ENCODE measurements at places on chromosomes 6 and 20.

DNA sequence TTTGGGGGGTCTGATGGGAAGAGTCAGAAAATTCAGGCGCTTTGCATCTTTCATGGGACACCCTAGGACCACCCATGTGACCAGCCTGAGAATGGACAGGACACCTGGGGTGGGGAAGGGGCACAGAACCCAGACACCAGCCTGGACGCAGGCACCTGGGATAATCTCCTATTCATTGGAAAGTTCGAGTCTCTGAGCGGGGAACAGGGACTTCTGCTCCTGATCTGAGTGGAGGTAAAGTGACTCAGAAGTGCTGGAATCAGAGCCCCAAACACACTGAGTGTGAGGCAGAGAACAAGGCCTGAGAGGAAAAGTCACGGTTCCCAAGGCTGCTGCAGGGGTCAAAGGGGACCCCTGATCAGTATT, 1.4 kb downstream of the HLA-B start:
- no peak for DNase-seq

DNA sequence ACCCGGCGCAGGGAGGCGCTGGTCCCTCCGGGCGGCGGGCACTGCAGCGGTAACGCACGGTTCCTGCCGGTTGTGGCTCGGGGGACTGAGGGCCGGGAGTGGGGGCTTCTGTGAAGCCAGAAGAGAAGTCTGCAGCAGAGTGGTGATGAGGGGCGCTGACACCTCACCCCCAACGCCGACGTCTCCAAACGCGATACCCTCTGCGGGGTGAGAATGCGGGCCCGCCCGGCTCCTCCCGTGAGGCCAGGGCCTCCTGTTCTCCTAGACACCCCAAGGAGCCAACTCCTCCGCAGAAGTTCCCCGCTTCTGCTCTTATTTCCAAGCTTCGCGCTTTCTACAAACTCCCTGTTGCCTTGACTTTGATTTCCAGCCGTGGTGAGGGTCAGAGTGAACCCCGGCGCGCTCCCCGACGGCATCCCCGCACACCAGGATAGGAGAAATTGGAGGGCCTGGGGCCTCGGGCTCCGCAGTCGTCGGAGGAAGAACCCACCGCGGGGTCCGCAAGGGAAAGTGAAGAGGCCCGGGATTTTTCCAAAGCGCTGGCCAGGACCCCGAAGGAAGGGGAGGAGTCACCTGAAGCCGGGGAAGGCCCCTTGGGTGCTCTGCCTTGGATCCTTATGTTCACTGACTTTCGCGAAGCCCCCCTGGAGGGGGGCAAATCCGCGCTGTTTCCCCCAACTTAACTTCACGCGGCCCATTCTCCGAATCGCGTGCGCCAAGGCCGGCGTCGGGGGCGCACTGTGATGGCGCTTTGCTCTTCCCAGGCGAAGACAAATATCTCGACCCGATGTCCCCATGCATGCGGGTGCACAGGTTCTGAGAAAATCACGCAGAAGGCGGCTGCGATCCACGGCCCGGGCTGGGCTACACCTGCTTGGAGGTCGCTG, 3.1 kb upstream of the INSM1 start:
- DNase-seq: no peak

- DNase-seq: no peak
Observed at GRCh38 chr6:25169553-25169952, 109.6 kb upstream of the CARMIL1 start.

GRCh38 chr6:99614430-99615186, 8.0 kb downstream of the PRDM13 start:
- DNase-seq: peak; percentile 27

- no peak for DNase-seq
Observed at GRCh38 chr20:19361790-19362189, 149.3 kb downstream of the SLC24A3 start.

GRCh38 chr20:48864738-48865318, 37.0 kb upstream of the PREX1 start:
- no peak for DNase-seq

GRCh38 chr6:159169193-159169555, at the start of gene FNDC1:
TSS of gene FNDC1 (plus strand) at chr6:159169400. CDS start at chr6:159169597, 197 bp downstream.
- DNase-seq: no peak

- no peak for DNase-seq
Observed at GRCh38 chr6:136763255-136763654, 29.0 kb downstream of the MAP3K5 start.

DNA sequence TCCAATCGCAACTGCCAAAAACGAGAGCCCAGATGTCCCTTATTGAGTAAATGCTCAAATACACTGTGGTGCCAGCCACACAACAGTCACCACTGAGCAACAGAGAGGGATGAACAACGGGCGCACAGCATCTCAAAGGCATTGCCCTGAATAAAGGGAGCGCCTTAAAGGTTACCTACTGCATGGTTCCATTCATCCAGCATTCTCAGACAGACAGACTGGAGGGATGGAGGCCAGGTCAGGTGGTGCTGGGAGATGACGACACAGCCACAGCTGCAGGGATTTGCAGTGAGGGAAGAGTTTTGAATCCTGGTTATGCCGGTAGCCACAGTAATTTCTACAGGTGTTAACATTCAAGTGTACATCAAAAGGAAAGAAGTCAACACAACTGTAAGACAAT, 615.5 kb upstream of the AGPAT4 start:
- DNase-seq: no peak

DNA sequence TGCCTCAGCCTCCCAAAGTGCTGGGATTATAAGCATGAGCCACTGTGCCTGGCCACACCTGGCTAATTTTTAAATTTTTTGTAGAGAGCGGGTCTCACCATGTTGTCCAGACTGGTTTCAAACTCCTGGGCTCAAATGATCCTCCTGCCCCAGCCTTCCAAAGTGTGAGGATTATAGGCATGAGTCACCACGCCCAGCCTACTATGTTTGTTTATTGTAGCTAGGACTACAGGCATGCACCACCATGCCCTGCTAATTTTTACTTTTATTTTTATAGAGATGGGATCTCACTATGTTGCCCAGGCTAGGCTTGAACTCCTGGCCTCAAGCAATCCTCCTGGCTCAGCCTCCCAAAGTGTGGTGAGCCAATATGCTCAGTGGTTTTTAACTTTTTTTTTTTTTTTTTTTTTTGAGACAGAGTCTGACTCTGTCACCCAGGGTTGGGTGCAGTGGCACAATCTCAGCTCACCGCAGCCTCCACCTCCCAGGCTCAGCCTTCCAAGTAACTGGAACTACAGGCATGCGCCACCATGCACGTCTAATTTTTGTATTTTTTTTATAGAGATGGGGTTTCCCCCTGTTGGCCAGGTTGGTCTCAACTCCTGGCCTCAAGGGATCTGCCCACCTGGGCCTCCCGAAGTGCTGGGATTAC, 12.0 kb upstream of the DDX43 start:
- DNase-seq: no peak

GRCh38 chr20:4548552-4548951, 173.2 kb upstream of the PRND start:
- DNase-seq: no peak

DNA sequence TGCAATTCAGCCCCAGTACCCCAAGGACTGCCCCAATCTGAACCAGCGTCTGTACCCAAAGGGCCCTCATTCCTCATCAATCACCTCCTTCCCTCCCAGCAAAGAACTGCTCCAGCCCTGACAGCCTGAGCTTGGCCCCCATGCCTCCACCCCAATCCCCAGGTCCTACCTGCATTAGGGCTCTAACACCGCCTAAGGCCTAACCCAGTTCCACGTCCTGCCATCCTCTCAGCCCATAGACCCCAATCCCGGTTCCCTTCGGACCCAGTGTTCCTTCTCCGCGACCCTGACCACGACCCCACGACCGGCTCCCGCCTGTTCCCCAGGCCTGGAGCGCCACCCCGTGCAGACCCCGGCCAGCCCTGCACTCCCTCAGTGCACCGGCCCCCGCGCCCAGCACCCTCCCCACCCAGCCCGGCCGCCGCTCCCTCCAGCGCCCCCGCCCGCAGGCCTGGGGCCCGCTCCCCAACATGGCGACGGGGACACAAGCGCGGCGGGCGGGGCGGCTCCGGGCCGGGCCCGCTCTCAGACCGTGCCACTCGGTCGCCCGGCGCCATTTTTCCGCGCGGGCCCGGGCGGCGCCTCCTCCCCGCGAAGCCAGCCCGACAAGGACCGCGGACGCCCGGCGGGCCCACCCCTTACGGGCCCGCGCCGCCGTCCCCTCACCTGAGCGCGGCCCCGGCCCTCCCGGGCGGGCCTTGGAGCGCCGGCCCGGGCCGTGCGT, 483 bp downstream of the NCOA6 start:
- peak; percentile 80 for DNase-seq

GRCh38 chr20:22574545-22575086, 9.8 kb downstream of the FOXA2 start:
- DNase-seq: no peak

DNA sequence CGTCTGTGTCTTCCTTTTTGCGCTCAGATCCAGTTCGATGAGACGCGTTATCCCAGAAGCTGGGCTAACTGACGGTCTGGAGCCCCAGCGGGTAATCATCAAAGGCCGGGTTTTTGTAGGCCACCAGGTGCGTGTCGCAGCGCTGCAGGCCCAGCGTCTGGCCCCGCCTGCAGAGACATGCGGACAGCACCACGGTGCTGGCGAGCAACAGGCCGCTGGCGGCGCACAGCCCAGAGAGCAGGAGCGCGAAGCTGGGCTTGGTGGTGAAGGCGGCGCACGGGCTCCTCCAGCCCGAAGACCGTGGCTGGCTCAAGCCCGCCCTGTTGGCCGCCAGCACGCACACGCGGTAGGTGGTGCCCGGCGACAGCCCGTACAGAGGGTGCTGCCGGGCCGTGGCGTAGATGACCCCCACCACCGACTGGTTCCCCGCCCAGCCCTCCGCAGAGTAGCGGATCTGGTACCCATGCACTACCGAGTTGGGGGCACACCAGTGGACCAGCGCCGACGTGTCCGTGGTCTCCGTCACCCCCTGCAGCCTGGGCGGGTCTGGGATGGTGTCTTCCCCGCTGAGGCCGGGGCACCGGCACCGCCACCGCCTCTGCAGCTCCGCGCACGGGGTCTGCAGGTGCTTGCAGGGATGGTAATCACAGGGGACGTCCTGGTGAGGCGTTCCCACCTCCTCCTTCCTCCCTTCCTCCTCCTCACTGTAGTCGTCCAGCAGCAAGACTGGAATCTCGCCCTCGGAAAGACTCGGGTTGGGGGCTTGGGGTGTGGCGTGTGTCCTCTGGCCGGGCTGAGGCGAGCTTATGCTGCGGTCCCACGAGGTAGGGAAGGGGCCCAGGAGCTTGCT, 12.7 kb downstream of the LRRN4 start:
- DNase-seq: no peak

DNA sequence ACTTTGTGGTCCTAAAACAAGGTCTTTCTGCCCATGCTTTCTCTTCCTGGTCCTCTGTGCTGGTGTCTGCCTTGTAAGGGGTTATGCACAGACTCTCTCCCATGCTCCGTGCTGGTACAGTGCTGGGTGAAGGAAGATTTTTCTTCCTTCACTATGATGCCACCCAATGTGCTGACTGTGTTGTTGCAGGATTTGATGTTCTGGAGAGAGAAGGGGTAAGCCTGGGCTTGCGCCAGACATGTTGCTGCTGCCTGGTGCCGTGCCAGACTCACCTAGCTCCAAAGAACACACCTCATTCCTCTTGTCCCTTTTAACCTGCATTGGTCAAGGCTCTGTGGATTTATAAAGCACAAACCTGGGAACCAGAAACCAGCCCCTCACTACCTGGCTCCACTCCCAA, 28.4 kb upstream of the ARMH2 start:
- no peak for DNase-seq

DNA sequence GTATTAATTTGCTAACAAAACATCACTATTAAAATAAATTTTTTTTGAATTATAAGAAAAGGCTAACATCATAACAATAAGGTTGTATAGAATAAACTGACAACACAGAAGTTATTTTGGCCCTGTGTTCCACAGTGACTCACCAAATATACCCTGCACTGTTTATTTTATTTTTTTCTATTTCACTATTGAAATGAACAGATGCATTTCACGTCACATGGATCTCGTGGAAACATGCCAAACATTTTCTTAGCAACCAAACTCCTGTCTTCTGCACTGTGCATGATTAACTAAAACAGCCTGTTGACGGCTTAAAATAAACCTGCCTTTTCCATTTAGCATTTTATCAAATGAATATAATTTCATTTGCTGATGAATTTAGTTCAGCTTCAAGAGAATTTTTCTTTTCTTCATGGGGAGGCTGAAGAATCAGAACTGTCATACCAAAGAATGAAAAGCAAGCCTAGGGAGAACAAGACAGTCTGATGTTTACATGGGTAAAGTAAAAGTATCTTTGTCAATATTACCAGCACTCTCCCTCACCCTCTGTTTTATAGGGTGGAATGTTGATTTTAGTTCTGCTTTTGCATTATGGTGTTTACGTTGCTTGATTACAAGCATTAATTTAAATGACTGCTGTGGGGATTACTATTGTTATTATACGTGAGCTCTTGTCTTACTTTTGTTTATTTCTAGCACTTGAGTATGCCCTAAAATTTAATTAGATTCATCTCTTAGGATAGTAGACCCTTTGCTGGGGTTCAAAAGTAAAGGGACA, 115.3 kb downstream of the LCA5 start:
- DNase-seq: peak; percentile 47

GRCh38 chr6:47337519-47337918, 27.8 kb upstream of the TNFRSF21 start:
- DNase-seq: no peak

DNA sequence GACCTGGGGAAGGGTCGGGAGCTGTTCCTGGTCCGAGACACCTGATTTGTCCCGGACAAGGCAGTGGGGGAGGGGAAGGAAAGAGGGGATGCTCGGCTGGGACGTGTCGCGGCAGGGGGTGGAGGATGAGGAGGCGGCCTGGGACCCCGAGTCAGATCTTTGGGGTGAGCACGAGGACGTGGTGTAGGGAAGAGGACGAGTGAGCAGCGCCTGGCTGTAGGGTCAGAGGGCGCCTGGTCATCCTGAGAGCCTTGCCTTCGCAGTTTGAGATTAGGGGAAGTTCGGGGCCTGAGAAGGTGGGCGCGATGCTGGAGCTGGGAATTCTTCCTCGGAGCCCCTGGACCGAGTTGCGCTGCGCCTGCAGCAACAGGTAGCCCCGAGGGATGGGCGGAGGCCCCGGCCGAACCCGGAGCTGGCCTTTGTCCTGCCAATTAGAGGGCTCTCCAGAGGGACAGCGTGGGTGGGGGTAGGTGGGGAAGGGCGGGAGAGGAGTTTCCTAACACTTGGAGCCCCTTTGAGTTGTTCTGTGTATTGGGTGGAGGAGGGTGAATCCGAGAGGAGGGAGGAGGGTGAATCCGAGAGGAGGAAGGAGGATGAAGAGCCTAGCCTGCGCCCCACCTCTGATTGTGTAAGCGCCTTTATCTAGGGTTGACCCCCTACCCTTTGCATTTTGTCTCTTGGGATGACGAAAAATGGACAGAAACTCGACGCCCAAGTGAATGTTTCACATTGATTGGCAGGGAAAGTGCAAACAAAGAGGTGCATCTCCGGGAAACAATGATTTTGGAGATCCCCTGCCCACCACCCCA, 72.0 kb downstream of the SOX4 start:
- no peak for DNase-seq

- no peak for DNase-seq
Observed at GRCh38 chr20:34983995-34984735, 28.5 kb downstream of the MYH7B start.

- DNase-seq: no peak
Observed at GRCh38 chr20:5821627-5822215, 71.5 kb downstream of the SHLD1 start.

- DNase-seq: no peak
Observed at GRCh38 chr6:122947355-122947754, 48.7 kb upstream of the CLVS2 start.

All from spinal cord (tissue), 10 donors.